ENCODE measurements at places on chromosomes 2 and 18.

DNA sequence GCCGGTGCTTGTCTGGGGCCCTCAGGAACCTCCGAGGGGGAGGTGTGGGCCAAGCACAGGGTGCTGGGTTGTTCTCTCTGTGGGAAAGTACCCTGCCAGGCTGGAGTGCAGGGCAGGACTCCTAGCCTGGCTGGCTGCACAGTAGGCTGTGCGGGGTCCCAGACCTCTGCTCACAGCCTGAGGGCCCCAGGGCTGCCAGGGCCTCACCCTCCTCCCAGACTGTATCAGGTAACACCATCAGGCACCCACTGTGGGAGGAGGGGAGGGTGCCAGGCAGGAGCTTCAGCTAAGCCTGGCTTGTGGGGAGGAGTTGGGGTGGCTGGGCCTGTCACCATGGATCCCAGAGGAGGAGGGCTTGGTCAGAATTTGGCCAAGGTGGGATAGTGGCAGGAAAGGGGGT, 211.9 kb upstream of the SMAD2 start:
- DNase-seq = no peak

DNA sequence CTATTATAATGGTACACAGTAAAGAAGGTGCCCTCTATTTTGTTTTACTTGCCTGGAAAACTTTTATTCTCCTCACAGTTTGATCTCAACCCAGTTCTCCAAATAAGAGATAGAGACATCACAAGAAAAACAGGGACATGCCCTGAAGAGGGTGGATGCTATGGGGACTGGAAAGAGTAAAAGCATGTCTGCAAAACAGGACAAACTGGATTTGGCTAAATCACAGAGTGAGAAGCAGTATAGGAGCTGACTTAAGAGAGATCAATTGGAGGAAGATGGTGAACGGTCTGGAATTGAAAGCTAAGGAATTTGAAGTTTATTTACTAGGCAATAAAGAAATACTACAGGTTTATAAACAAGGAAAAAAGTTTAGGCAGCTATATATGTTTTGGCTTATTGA, 33.0 kb downstream of the SP140L start:
- no peak for DNase-seq

GRCh38 chr2:173008786-173009185, 66.9 kb upstream of the MAP3K20 start:
- DNase-seq = no peak

DNA sequence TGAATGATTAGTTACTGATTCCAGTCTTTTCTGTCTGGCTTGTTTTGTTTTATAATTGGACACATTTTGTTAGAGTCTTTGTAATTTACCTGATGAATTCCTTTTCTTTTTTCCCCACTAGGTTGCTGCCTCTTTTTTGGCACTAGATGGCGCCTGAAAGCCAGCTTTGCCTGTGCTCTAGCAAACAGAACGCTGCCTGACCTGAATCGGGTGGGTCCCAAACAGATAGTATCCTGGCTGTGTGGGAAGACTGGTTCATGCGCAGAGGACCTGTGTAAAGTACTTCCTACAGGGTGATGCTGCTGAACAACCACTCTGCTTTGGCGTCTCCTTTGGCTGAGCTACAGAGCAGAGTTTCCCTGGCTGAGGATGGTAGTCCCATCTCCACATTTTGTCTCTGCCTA, 288.2 kb downstream of the IKZF2 start:
- DNase-seq = no peak

- DNase-seq = no peak
Measured at GRCh38 chr2:151765760-151766410, 31.6 kb upstream of the NEB start.

GRCh38 chr2:161327582-161327981, 19.4 kb downstream of the PSMD14 start:
- DNase-seq = no peak

- DNase-seq = no peak
Measured at GRCh38 chr2:10897956-10898355, 13.8 kb upstream of the KCNF1 start.

GRCh38 chr2:47815764-47816163, 32.8 kb downstream of the MSH6 start:
- DNase-seq = no peak

GRCh38 chr18:68623342-68623741, 91.6 kb downstream of the TMX3 start:
- peak; percentile 20 for DNase-seq

DNA sequence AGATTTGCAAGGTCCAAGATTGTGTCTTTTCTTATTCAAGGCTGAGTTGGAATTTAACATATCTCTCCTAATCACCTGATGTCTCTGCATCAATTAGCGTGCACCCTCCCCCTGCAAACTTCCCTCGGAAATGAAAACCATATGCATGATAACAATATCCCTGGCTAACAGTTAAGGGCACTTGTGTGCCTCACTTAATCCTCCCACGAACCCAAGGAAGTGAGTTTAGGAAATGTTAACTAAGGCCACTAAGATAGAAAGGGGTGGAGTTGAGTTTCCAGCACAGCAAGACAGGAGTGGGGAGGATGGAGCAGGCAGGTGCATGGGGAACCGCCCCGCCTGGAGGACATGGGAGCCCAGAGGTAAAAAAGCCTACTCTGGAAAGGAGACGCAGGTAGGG, 52.4 kb upstream of the PTMA start:
- no peak for DNase-seq

DNA sequence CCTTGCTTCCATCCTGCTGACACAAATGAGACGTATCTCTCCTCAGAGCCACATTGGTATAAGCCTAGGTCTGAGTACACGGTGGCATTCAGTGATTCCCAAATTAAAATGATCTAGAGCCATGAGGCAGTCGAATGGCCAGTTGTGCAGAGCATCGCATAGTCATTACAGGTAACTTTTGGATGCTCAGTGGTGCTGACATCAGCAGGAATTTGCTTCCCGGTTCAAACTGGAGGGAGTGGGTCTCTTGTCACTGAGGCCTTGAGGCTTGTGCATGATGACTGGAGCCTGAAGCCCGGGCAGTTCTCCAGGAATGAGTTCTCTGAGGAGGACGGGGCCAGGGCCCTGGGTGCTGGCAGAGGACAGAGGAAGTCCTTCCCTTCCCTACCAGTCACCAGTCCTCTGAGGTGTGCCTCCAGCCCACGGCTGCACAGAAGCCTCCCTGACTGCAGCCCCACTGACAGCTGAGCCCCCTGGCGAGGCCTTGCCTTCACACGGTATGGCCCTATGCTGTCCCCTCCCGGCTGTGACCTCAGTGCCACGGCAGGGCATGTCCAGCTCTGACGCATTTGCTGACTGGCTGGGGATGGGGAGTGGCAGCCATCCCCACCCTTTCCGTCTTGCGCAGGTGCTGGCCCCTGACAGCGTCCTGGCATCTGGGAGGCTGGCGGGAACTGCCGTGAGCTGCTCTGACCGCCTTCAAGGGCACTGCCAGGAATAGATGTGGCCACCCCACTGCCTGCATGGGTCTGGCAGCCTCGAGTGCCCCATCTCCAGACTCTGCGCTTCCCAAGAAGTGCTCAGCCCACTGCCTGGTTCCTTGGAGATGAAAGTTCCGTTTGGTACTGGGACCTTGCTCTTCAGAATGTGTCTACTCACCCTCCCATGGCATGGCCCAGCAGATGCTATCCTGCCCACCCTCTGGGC, 117.4 kb downstream of the CELF4 start:
- no peak for DNase-seq

GRCh38 chr2:223589901-223590300, 12.3 kb downstream of the SCG2 start:
- DNase-seq = no peak

DNA sequence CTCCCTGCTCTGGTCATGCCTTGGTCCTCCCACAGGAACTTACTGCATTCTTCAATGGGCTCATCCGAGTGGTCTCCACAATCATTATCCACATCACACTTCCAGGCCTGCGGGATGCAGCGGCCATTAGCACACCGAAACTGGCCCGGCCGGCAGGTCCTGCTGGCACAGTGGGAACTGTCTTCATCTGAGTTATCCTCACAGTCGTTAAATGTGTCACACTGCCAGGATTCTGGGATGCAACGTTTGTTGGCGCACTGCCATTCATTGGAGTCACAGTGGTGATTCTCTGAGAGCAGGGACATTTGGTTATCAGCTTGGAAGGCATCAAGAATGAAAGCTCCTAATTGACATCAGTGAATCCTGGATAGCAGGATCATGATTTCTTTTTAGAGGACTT, 104.5 kb downstream of the DHRS9 start:
- DNase-seq = no peak

DNA sequence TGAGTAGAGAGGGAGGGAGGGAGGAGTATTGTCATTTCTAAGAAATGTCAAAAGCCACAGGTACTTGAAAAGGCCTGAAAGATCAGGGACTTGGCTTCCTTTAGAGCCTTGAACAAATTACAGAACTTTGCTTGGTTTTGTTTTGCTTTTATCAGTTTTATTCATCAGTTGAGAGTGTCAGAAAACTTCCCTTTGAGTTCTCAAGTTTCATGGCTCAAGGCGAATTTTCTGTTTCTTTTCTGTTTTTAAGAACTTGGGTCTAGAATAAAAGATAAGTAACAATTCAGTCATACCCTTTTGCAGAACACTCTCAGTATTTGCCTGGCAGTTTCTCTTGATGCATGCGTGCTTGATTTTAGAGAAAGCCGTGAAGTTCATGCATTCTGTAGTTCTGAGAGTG, 531.9 kb downstream of the PARD3B start:
- no peak for DNase-seq

- no peak for DNase-seq
Measured at GRCh38 chr2:15982285-15983044, 42.1 kb downstream of the MYCN start.

DNA sequence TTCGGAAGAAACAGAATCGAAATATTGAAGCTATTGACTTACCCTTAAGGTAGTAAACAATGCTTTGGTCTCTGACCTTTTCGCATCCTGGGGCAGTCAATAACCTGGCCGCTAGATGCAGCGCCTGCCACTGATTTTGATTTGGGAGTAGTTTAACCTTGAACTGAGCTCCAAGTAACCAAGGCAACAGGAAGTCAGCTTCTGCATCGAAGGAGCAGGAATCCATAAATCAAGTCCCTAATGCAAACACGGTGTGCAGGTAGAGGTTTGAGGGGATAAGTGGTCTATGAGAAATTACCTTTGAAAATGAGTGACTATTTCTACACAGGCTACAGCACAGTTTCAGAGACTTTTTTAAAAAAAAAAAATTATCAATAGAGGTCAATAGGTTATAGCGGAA, 353.5 kb downstream of the SETBP1 start:
- no peak for DNase-seq

DNA sequence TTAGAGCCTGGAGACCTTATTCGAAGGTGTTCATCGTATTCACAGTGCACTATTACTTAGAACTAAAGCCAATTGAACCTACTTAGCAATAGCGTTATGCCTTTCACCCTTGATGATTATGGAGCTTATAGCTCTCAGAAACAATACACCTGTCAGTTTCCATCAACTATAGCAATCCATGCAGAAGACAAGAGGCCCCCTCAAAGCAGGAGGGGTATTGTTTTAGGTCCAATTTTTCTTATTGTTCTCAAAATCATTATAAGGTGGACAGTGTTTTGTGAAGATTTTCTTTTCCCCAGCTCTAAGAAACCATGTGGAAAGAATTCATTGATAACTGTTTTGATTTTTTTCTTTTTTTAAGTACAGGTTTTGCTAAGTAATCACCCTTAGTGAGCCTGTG, 135.5 kb downstream of the MEIS1 start:
- DNase-seq = no peak

DNA sequence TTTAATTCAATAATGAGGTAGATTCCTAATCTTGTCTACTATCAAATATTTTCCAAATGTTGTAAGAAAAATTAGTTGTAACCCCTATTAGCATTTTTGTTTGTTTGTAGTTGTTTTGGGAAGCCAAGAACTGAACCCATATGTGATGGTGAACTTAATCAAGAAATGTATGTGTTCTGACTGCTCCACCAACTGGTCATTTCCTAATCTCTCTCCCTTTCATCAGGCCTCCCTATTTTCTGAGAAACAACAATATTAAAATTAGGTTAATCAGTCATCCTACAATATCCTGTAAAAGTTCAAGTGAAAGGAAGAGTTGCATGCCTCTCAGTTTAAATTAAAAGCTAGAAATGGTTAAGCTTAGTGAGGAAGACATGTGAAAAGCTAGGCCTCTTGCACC, 504.0 kb downstream of the EPHA4 start:
- DNase-seq = no peak

GRCh38 chr2:240717681-240718581, 26.3 kb downstream of the AQP12A start:
- DNase-seq = no peak

- no peak for DNase-seq
Measured at GRCh38 chr18:8721716-8722115, 16.4 kb downstream of the MTCL1 start.

GRCh38 chr2:240400371-240401161, 34.9 kb upstream of the GPC1 start:
- peak; percentile 5 for DNase-seq

- DNase-seq = no peak
Measured at GRCh38 chr2:226760412-226761194, 39.0 kb downstream of the IRS1 start.

DNA sequence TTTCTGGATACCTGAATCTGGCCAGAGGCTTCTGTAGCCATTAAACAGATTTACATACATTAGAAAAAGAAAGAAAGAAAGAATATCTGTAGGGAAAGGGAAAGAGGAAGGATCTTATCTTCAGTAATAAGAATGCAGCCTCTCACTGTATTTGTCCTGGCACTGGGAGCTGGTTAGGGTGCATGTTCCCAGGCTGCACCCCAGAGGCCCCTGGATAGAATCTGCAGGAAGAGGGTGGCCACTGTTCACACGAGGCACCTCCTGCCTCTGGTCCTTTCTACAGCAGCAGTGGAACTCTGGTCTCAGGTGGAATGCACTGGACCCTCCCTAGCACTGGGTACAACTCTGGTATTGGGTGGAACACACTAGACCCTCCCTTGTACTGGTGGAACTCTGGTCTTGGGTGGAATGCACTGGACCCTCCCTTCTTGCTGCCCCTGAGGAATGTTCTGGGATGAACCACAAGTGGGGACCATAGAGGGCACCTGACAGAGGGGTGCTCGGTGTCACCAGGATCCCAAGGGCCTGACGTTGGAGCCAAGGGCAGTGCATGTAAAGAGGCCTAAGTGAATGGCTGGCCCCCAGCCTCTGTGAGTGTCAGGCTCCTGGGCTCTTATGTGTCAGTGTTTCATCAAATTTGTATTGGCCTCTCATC, 27.4 kb upstream of the PXDN start:
- DNase-seq = no peak
